CD4-positive, alpha-beta T cell treated with Interleukin-1 beta for 1 hour (primary cell): ENCODE measurements at places on chromosomes 1 and 21.

GRCh38 chr1:116880917-116881316, 28.8 kb upstream of the PTGFRN start:
- no peak for DNase-seq

DNA sequence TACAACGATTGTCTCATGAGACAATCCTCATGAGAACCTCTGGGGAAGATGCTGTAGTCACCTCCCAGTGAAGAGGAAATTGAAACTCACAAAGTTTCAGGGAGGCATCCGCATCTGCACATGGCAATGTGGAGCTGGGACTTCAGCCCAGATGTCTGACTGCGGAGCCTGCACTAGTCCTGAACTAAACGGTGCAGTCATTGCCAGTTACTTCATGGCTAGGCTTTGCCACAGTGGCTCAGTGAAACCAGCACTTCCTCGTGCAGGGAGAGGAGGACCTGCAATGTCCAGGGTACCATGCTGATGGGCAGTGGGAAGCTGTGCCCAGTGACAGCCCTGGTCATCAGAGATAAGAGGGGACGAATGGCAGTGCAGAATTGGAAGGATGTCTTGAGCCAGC, 40.7 kb upstream of the ETS2 start:
- DNase-seq, result no peak

DNA sequence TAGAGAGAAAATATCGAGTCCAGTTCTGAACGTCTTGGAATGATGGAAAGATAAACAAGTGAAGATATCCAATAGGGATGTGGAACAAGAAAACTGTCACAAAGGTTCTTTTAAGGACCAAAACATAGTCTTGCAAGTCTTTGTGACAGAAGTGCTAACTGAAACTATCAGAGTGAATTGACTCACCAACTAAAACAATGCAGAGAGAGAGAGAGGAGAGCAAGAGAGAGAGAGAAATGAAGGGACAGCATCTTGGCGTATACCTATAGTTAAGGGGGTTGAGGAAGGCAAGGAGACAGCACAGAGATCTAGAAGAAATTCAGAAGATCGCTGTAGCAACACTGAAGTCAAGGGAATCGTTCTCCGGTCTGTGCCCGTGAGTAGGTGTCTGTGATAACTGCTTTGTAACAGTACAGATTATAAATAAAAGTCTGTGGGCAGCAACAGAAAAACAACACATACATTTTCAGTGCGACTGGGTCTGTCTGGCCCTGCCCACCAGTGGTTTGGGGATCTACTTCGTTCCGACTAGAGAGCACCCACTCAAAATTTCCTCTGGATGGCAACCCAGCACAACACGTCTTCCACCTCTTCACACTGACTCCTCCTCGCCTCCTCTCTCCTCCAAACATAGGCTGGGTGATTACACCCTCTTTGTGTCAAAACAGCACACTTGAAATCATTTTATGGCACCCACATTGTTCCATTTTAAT, 4.8 kb upstream of the COA6 start:
- peak; percentile 18 for DNase-seq

- no peak for DNase-seq
These were observed 1.5 kb upstream of the NCAM2 start for GRCh38 chr21:20996421-20997310.

DNA sequence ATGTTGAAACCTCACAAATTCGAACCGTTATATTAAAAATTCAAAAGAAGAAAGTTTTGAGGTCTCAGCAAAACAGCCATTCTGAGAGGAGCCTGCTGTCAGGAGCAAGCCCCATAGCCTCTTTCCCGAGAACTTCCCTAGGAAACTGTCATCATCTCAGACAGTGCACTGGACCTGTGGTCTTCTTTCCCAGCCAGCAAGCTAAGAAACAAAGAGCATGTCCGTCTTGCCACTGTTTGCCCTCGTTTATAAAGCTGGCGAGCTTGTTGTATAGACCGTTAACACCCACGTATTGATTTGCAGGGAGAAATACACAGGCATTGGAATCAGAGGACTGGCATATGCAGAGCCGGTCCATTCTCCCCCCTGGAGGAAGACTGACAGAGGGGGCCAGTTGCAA, 407.0 kb downstream of the NPHP4 start:
- no peak for DNase-seq
